ENCODE measurements at places on chromosomes 11 and 22.

DNA sequence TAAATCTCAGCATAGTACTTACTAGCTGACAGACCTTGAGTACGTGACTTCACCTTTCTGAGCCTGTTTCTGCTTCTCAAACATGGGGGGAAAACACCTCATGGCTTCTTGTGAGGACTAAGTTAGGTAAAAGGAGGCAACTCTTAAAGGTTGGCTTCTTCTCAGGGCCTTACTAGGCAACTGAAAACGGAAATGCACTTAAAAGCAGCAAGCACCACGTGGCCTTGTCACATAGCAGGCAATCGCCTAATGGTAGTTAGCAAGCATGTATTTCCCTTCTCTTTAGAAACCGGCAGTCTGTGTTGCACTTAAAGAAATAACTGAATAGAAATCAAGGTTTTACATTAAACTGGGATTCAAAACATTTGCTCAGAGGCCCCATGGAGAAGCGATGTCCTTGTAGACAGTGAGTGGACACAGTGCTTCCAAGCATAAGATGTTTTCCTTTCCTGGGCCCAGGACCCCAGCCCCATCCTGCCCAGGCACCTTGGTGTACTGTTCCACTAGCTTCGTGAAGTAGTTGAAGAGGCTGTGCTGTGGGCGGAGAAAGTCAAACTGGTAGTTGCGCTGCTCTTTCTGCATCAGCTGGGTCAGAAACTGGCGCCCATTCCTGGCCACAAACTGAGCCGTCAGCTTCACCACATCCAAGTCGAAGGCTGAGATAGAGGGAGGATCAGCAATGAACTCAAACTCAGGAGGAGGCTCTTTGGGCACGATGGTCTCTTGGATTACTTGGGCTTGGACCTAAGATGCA, 12.1 kb downstream of the SF3A1 start:
- DNase-seq: no peak

DNA sequence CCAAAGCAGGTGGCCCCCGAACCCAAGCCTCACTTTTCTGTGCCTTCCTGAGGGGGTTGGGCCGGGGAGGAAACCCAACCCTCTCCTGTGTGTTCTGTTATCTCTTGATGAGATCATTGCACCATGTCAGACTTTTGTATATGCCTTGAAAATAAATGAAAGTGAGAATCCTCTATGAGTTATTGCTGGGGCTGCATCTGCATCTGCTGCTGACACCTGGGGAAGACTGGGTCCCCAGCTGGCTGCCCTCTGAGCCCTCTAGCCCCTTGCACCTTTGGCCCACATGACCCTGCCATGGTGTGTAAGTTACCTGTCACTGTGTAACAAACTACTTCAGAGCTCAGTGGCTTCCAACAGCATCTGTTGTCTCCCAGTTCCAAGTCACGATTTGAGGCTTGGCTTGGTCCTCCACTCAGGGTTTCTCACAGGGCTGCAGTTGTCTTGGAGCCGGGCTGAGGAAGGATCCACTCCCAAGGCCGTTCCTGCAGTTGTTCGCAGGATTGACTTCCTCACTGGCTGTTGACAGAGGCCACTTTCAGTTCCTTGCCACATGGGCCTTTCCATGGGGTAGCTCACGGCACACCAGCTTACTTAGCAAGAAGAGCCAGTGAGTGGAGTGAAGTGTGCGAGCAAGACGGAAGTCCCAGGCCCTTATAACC, 13.5 kb upstream of the UVRAG start:
- no peak for DNase-seq

- DNase-seq: no peak
Observed at GRCh38 chr11:69905611-69906452, 86.6 kb upstream of the FGF3 start.

- DNase-seq: no peak
Observed at GRCh38 chr11:7638710-7639642, 34.3 kb downstream of the CYB5R2 start.

GRCh38 chr22:47232197-47232596, 469.7 kb downstream of the TBC1D22A start:
- no peak for DNase-seq
